Activated CD4-positive, alpha-beta T cell treated with anti-CD3 and anti-CD28 coated beads, Interleukin-10, Interleukin-2, amounts not matched to agents 100 ng/mL and 50 ng/mL, durations not matched to agents 16 hours and 8 hours (primary cell): ENCODE measurements at places on chromosomes 11 and 22.

- peak; percentile 58 for DNase-seq
Measured at GRCh38 chr22:35582861-35583670, 34.1 kb downstream of the MB start.

DNA sequence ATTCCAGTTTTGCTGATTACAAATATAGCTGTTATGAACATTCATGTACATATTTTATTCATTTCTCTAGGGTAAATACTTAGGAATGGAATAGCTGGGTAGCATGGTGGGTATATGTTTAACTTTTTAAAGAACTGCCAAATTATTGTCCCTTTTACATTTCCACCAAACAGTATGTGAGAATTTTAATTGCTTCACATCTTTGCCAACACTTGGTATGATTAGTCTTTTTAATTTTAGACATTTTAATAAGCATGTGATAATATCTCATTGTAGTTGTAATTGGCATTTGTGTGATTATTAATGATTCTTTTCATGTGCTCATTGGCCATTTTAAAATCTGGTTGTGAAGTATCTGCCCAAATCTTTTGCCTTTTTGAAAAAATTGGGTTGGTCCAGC is 72.6 kb upstream of the SORL1-AS1 start:
- no peak for DNase-seq

DNA sequence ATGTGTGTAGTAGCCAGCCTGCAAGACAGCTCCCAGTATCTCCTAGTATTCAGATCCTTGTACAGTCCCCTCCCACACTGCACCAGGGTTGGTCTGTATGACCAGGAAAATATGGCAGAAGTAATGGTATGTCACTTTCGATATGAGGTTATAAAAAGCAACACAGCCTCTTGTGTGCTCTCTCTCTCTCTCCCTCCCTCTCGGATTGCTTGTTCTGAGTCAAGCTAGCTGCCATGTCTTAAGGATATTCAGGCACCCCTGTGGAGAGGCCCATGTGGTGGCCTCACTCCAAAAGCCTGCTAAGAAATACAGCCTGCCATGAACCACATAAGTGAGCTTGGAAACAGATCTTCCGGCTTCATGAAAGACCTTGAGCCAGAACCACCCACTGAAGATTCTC is 25.4 kb downstream of the FXYD6 start:
- DNase-seq = no peak

- DNase-seq = no peak
Measured at GRCh38 chr11:84819537-84819936, 807.6 kb downstream of the DLG2 start.

DNA sequence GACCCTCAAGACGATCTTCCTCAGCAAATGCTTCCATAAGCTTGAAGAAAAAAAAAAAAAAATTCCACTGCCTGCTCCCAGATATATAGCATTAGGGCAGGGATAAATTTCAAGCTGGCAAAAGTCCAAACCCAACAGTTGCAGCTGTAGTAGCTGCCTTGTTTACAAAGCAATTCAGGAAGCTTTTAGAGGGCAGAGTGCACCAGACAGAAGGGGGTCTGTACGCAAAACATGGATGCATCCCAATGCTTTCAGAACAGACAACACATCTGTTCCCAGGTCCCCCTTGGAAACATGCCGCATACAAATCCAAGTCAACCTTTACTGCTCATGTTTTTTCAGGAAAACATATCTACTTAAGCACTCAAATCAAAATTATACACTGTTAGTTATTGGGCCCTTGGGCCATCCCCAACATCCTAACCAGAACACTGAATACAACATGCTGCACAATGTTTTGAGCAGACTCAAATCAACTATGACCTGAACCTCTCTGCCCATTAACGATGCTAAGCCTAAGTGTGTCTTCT is 94.5 kb downstream of the CADM1 start:
- DNase-seq = no peak

- DNase-seq = no peak
Measured at GRCh38 chr11:8250434-8250833, 13.2 kb downstream of the LMO1 start.

DNA sequence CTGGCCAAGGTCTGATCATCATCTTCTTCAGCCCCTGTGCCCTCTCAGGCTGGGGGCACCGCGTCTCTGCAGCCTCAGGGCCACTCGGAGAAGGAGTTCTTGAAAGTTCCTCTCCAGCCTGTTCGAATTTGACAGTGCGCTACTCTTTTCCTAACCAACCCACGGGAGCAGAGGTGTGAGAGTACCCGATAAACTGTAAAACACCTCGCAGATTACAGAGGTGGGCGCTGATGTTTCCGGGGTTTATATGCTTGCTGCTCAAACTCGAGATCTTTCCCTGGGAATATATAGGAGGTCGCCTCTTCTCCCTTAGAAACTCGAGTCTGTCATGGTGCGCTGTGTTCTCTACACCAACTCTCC is 515 bp downstream of the CTR9 start:
- no peak for DNase-seq

GRCh38 chr11:122149202-122149601 is 33.2 kb upstream of the BLID start:
- DNase-seq = no peak

DNA sequence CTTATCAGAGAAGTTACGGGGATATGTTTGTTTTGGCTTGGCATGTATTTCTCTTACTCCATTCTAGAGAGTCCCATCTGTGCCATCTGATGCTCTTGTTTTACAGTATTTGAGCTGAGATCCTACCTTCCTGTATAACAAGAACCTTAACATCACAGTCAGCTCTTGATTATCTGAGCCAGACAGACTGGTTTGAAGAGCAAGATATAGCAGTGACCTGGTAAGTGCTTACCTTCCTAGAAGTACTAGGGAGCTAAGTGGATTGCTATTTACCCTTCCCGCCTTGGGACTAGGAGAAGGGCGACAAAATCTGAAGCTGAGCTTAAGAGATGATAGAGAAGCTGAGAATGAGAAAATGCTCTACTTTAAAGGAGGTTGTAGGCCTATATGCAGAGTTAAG is 235.3 kb downstream of the CSNK2A3 start:
- no peak for DNase-seq

GRCh38 chr11:58914821-58915543 is 24.3 kb upstream of the GLYATL1 start:
- no peak for DNase-seq

DNA sequence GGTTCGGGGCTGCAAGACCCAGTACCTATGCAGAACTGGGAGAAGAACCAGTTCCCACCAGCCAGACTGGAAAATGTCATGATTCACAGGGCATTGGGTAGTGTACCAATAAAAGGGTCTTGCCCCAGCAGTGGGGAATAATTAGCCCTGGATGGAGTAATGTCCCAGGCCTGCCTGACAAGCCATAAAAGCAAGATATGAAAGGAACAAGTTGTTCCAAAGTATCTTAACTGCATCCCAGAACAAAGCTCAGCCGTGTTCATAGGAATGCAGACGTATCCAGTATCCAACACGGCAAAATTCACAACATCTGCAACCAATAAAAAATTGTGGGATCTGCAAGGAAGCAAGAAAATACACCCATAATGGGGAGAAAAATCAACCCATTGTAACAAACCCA is 47.9 kb downstream of the ASCL2 start:
- DNase-seq = no peak

DNA sequence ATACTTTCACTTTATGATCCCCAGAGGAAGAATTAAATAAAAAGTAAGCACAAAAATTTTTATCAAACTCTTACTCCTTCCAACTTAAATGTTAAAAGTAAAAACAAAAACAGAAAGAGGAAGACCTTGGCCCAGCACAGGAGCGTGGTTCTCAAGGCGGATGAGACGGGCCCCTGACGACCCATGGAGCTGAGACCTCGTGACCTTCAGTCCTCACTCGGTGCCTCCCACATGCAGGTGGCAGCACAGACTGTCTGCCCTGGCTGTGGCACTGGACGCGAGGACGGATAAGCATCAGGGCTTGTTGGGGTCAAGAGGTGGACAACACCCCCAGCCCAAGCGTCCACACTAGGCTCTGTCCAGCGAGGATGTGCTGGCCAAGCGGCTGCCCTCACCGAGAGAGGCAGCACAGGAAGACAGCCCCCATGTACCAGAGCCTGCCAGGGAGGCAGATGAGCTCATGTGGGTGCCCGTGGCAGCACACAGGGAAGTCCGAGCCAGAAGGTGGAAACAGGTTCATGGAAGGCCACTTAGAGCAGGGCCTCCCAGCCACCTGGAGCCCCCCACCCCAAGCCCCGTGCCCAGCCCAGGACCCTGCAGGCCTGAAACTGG is 1389.8 kb downstream of the TBC1D22A start:
- no peak for DNase-seq

GRCh38 chr11:67646535-67647336 is 3.8 kb downstream of the ACY3 start:
- peak; percentile 78 for DNase-seq

DNA sequence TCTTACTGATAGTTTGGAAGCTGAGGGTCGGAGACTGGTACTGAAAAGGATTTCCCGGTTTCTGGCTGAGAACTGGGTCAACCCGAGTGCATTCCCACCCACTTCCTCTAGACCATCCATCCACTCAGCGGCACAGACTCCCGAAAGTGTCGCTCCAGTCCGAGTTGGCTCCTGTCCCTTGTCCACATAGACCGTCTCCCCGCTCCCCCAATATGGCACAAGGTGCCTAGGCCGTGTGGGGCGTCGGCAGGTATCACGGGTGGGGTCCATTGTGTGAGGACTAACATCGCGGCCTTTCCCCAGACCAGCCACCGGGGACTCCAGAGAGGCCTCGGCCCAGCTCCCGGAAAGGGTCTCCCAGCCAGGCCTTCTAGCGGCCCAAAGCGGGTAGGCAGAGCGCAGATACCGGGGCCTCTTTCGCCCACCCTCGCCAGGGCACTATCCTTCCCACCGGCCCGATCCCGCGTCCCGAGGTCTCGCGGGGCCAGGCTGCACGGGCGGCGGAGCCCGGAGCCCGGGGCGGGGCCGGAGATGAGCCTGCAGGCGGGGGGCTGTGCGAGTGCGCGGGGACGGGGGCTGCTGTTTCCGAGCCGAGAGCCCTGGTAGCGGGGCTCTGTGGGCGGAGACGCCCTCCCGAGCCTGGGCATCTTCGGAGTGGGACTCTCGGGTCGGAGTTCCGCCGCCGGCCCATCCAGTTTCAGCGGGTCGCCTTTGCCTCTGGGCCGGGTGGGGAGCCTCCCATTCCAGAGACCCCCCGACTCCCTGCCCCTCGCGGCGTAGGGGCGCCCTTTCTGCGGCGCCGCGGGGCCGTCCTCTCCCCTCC is 21.1 kb downstream of the SERPINH1 start:
- DNase-seq = peak; percentile 38

DNA sequence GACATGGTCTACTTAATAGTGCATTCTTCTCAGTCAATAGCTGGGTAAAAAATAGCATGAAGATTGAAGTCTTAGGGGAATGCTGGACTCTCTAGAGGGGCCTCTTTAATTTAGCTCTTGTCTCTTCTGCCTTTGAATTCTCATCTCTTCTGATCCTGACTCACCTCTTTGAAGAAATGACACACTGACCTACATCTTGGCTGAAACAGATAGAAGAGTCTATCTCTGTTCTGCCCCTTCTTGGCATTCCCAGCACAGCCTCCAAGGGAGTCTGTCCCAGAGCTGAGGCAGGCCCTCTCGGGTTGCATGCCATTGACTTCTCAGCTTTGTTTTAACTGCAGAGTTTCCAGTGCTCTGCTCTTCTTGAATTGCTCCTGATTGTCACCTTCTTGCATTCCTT is 55.7 kb downstream of the PTPRJ start:
- DNase-seq = no peak

DNA sequence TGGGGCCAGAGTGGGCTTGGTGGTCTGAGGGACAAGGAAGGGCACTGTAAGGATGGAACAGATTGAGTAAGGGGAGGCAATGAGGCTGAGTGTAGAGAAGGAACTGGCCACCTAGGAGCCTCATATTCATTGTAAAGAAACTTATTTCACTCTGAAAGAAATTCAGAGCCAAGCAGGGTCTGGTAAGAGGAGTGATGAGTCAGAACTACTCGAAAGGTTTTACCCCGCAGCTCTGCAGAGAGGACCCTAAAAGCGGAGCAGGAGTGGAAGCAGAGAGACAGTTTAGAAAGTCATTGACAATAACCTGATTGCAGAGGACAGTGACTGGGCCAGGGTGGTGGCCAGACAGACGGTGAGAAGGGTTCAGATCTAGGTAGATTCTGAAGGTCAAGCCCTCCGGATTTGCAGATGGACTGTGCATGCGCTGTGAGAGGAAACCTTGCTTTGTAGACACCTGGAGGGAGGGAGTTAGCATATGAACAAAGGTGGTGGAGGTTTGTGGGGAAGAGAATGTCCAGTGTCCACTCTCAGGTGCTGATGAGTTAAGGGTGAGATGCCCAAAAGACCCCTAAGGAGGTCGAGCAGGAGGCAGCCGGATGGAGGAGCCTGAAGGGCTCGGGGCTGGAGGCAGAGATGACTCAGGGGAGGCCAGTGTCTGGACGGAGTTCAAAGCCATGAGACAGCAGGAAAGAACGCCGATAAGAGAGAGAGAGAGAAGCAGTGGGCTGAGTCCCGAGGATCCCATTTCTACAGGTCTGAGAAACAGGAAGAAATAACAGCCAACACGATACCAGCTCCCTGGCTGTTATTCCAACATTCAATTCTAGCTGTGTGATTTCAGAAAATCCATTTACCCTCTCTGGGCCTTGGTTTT is 546.0 kb downstream of the BRD1 start:
- no peak for DNase-seq

DNA sequence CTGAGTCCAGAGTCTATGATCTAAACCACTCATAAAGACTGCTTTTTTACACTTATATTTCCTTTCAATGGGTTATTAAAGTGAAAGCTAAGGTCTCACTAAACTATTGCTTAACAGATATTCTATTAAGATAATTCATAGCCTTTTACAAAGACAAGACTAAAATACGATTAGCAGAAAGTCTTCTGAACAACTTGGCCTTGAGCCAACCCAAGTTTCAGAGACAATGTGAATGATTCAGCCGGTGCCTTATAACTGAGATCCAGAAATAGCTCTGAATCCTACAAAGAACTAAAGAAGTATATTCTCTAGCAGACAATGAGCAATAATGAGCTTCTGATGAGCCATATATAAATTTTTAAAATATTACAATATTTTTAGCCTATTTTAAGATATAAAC is 41.5 kb upstream of the CARD18 start:
- DNase-seq = no peak

- no peak for DNase-seq
Measured at GRCh38 chr11:73262851-73263495, 9.2 kb upstream of the P2RY6 start.
